Natural killer cell treated with Interleukin-12 subunit alpha and Interleukin-12 subunit beta and Interleukin-15 and Interleukin-18, amount 100 ng/mL, for 72 hours (primary cell): ENCODE measurements at places on chromosomes 3 and 15.

DNA sequence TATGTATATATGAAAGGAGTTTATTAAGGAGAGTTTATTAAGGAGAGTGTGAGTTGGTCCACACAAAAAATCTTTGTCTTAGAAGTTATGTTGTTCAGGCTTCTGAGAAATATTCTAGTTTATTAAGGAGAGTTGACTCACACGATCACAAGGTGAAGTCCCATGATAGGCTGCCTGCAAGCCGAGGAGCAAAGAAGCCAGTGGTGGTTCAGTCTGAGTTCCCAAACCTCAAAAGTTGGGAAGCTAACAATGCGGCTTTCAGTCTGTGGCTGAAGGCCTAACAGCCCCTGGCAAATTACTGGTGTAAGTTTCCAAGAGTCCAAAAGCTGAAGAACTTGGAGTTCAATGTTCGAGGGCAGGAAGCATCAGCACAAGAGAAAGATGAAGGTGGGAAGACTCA is 42.4 kb upstream of the DAZL start:
- no peaks in the 10 kb centered on the region for H3K36me3 ChIP-seq
- H3K27me3 ChIP-seq, result peaks cover 7% of the 10 kb centered on the region
- no peak for DNase-seq
- H3K4me1 ChIP-seq, result no peaks in the 10 kb centered on the region

- H3K27ac ChIP-seq, result peak overlapping the region; percentile 23
- no peak for DNase-seq
Observed at GRCh38 chr3:141405591-141405990, 37.3 kb downstream of the ZBTB38 start.

DNA sequence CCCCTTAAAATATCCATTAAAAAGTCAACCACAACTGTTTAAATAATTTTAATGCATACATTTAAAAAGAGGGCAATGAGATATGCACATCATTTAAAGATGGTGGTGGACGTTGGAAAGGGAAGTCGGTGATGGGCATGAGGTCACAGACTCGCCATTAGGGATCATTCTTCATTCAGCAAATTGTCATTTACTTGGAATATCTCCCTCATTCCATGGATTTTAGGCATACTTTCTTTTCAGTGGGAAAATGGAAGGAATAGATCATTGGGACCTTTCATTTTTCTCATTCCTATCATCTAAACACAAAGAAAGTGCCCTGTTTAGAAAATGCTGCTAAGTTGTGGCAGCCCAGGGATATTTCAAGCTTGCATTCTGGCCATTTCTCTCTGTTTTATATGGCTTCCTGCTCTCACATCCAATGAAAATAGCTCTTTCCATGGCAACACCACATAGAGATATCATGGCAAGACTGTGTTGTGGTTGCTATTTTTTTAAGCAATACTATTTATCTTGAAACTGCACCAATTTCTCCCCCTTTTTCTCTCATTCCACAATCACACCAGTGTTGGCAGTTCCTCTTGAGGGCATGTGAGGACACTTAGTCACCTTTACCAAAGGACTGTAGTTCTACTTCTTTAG is 40.7 kb upstream of the LMCD1 start:
- no peaks in the 10 kb centered on the region for H3K4me1 ChIP-seq
- H3K27ac ChIP-seq, result no peak overlapping the region
- H3K27me3 ChIP-seq, result peaks cover 24% of the 10 kb centered on the region

DNA sequence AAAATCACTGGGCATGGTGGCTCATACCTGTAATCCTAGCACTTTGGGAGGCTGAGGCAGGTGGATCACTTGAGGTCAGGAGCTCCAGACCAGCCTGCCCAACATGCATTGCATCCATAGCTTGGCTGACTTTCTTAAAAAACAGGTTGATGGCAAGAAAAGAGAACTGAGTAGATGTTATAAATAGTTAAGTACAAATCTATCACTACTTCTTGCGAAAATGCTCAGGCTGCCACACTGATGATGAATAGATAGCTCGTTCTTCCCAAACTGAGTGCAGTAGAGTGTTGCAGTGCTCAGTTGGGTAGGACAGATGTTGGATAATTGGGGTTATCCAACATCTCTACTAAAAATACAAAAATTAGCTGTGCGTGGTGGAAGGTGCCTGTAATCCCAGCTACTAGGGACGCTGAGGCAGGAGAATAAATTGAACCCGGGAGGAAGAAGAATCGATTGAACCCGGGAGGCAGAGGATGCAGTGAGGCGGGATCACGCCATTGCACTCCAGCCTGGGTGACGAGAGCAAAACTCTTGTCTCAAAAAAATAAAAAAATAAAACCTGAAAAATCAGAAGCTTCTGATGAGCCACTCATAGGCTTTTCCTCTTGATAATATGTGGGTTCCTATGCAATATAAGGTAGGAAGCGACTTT is 1.2 kb downstream of the BTLA start:
- peaks cover 4% of the 10 kb centered on the region for H3K36me3 ChIP-seq
- H3K4me1 ChIP-seq, result peaks cover 9% of the 10 kb centered on the region
- H3K4me3 ChIP-seq, result peak overlapping the region; percentile 67
- no peaks in the 10 kb centered on the region for H3K27me3 ChIP-seq
- DNase-seq, result no peak
- H3K27ac ChIP-seq, result peak overlapping the region; percentile 75

DNA sequence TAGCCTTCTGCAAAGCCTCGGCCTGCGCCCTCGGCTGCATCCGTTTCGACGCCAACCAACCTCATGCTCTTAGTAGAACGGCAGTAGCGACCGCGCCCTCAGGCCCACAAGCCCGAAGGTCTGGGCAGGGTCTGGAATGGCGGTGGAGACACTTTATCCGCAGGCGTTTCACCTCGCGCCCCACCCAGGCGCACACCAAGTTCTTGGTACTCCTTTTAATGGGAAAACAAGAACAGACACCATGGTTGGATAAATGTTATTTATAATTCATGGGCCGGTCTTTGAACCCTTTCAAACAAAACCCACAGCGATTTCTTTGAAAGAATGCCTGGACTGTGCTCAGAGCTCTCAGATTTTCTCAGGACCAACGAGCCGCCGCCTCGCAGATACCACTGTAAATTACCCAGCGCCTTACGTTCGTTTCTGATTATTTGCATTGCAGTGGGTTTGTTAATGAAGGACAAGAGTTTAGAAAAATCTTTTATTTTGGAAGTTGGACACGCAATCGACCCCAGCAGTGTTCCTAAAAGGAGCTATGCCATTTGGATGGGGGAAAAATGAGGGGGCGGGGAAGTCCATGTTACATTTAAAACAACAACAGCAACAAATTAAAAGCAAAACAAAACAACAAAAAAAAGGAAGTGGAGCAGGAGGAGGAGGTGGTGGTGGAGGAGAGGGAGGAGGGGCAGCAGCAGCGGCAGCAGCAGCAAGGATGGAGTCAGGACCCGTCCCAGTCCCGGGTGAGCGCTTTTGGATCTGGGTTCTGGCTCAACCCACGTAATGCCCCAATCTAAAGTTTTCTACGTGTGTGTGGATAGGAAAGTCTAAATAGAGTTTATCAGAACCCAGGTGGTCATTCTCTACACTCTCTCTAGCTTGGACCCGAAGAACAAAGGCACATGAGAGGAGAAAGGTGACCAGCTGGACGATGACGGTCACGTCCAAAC is 993 bp upstream of the ISL2 start:
- H3K36me3 ChIP-seq, result peaks cover 9% of the 10 kb centered on the region
- peak overlapping the region; percentile 93 for H3K4me3 ChIP-seq
- H3K27me3 ChIP-seq, result peaks cover 56% of the 10 kb centered on the region

DNA sequence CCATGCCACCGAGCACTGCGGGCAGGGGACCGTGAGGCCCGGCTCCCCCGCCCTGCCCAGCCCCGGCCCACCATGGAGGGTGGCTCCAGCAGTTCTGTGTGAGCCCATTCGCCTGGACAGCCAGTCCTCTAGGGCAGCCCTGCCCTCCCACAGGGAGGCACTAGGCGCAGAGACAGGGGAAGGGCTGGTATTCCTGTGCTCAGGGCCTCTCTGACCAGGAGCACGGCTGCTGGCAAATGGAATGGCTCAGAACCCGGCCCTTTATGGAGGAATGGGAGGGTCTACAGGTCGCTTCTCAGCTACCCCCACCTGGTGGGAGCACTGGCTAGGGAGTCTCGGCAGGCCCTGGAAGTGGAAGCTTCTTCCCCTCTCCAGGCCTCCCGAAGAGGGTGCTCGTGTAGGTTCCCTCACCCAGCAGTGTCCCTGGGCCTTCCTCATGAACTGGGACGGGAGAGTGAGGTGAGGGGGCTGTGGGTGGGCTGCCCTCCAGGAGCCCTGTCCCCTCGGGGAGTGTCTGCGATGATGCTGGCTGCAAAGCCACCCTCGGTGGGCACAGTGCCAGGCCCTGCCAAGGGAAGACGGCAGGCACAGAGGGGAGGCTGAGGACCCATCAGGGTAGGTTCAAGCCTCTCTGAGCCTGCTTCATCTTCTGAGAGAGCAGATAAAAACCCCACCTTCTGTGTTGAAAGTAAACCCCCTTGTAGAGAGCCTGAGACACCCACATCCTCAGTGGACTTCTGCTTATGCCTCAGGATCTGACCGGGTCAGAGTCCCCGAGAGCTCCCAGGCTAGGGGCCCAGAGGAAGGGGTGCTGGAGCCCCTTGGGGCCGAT is 1.5 kb downstream of the MELTF start:
- peak overlapping the region; percentile 60 for H3K4me3 ChIP-seq
- H3K4me1 ChIP-seq, result peaks cover 4% of the 10 kb centered on the region
- H3K27ac ChIP-seq, result no peak overlapping the region
- H3K27me3 ChIP-seq, result peaks cover 6% of the 10 kb centered on the region
- DNase-seq, result no peak

GRCh38 chr3:48215019-48215418 is 8.3 kb upstream of the CAMP start:
- no peak overlapping the region for H3K4me3 ChIP-seq
- no peaks in the 10 kb centered on the region for H3K27me3 ChIP-seq
- H3K4me1 ChIP-seq, result no peaks in the 10 kb centered on the region
- no peak overlapping the region for H3K27ac ChIP-seq

DNA sequence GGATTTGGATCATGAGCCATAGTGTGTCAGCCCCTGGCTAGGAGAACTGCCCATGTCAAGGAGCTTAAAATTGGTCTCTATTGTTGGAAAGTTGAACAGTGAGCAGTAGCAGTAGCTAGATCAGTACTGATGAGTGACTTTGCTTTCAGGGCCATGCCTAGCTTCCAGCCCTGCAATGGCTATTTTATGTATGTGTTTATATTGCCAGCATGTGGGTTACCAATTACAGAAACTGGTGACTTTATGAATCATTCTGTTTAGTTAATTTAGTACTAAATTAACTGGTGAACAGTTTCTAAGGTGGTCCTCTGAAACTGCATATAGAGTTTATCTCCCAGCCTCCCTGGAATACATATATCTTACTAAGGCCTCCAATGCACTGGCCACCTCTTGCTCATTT is 908.1 kb upstream of the ALCAM start:
- no peak overlapping the region for H3K4me3 ChIP-seq
- H3K27ac ChIP-seq, result no peak overlapping the region
- H3K4me1 ChIP-seq, result no peaks in the 10 kb centered on the region
- no peak for DNase-seq
- no peaks in the 10 kb centered on the region for H3K27me3 ChIP-seq
- no peaks in the 10 kb centered on the region for H3K36me3 ChIP-seq

DNA sequence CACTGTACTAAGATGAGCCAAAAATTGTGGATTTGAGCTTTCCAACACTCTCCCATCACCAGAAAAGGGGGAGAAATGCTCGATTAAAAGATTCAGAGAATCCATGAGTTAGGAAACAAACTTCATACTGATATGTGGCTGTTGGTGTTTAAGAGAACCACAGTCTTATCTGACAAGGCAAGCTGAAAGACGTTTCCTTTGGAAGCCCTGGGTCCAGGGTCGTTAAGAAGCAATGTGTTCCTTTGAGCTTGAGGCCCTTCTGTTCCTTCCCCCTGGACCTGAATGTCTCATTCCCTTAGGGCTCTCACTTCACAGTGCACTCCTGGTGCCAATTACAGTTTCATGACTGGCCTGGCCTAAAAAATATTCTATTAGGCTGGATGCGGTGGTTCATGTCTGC is 524.8 kb upstream of the PPP2R3A start:
- no peak overlapping the region for H3K27ac ChIP-seq
- H3K27me3 ChIP-seq, result no peaks in the 10 kb centered on the region
- H3K36me3 ChIP-seq, result peaks cover 4% of the 10 kb centered on the region
- DNase-seq, result no peak
- no peaks in the 10 kb centered on the region for H3K4me1 ChIP-seq

GRCh38 chr3:127197300-127198189 is 4.6 kb downstream of the PRR23E start:
- H3K27me3 ChIP-seq, result peaks cover 24% of the 10 kb centered on the region
- no peak overlapping the region for H3K27ac ChIP-seq
- no peak for DNase-seq
- H3K36me3 ChIP-seq, result no peaks in the 10 kb centered on the region
